Stimulated activated CD8-positive, alpha-beta memory T cell treated with anti-CD3 and anti-CD28 coated beads, Interleukin-7, amount 100 ng/mL, for 24 hours (primary cell): ENCODE measurements at places on chromosomes 16 and 17.

- DNase-seq, result no peak
Observed at GRCh38 chr16:85633438-85633743, 20.3 kb downstream of the GSE1 start.

DNA sequence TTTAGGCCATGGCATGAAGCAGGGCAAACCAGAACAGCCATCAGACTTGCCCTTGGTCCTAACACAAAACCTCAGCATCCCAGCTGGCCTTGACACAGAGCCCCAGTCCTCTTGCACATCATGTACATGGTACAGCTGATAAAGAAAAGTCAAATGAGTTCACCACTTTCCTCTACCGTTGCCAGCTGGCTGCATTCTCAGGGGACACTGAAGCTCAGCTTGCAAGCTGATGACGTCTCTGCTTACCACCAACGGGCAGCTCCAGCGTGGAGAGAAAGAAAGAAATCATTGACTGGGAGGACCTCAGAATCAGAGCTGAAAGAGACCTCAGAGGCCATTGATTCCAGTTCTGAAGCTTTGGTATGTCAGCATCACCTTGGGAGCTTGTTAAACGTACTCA is 80.7 kb upstream of the CES5A start:
- DNase-seq, result no peak

DNA sequence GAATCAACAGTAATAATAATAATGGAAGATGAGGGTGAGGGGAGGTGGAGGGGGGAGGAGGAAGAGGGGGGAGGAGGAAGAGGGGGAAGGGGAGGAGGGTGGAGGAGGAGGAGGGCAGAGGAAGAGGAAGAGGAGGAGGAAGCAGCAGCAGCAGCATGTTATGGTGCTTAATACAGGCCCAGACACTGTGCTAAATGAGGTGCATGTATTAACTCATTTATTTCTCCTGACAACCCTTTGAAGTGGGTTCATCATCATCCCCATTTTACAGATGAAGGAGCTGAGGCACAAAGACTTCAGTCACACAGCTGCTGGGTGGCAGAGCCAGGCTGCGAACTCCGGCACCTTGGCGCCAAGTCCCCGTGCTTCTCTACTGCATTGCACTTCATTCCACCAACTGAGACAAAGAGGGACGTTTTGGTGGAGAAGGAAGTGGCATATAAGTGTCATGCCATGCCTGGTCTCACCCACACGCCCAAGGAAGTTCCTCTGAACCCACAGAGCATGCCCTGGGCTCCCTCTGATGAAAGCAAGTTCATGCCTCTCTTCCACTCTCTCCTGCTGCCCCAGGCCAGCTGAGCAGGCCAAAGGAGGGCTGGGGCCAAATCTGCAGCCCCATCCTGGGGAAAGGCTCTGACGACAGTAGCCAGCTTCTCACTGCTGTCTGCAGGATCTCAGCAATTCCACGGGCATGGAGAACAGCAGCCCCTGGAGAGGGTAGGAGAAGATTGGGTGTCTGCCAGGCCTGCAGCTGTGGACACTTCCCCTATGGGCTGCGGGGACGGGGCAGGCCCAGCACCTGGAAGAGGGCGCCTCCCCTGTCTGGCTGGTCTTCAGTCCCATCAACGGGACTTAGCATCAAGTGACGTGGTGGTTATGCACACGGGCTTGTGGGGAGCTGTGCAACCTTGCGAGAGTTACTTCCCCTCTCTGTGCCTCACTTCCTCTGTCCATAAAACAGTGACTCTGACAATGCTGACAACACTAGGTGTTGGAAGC is 21.8 kb downstream of the XYLT1 start:
- no peak for DNase-seq

- no peak for DNase-seq
Observed at GRCh38 chr16:88014252-88014781, 63.1 kb downstream of the BANP start.

- no peak for DNase-seq
Observed at GRCh38 chr17:42553161-42553818, 567 bp downstream of the HSD17B1 start.

- DNase-seq, result no peak
Observed at GRCh38 chr16:30904114-30904780, 7.8 kb downstream of the CTF1 start.

- no peak for DNase-seq
Observed at GRCh38 chr17:17494870-17495535, 1.2 kb downstream of the RASD1 start.

GRCh38 chr16:85174871-85175723 is 62.8 kb upstream of the CIBAR2 start:
- no peak for DNase-seq
